NCI-H2081 (cell line): ENCODE measurements at places on chromosomes 4 and X.

GRCh38 chrX:95505721-95506120, 1178.9 kb upstream of the DIAPH2 start:
- DNase-seq = no peak

DNA sequence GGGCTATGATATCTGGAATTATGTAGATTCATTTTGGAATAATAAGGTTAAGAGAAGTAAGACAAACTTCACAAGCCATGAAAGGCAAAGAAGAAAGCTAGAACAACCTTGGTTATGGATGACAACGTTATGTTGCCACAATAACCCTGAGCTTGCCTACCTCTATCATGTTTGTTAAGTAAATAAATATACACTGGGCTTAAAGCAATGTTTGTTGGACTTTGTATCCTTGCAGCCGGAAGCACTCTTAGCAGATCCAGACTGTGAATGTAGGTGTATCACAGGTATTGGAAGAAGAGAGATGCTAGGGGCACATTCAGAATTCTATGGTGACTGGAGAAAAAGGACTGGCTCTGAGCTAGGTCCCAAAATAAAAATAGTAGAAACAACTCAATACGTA, 214.4 kb downstream of the HS3ST1 start:
- DNase-seq = no peak

DNA sequence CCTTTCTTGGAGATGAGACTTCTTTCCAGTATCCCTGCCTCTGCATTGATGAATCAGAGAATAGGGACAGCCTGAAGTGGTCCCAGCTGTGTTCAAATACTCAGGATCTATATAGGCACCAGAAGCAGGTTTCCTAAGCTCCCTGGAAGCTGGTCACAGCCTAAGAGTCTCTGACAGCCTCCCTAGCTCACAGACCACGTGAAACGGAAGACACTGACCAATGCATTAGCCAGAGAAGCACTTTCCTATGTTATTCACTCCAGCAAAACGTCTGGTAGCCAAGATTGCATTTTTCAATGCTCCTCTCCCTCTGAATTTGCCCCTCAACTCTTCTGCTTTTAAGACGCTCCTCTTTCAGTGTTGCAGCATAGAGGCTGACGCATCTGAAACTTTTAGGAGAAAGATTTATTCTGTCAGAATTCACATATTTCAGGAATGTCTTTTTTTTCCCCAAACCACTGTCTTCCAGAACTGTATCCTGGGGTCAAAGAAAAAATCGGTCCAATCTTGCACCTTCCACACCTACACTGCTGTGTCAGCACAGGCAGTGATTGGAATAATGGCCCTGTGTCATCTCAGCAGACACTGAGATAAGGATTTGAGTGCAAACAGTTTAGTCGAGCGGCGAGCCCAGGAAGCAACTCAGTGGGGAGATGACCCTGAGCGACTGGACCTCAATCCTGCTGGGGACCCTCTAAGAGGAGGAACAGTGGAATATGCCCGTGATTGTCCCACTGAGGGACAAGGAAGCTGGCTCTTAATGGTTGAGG, 109.4 kb downstream of the SMIM20 start:
- no peak for DNase-seq

- DNase-seq = no peak
Observed at GRCh38 chr4:51850294-51850693, 7.3 kb downstream of the DCUN1D4 start.

DNA sequence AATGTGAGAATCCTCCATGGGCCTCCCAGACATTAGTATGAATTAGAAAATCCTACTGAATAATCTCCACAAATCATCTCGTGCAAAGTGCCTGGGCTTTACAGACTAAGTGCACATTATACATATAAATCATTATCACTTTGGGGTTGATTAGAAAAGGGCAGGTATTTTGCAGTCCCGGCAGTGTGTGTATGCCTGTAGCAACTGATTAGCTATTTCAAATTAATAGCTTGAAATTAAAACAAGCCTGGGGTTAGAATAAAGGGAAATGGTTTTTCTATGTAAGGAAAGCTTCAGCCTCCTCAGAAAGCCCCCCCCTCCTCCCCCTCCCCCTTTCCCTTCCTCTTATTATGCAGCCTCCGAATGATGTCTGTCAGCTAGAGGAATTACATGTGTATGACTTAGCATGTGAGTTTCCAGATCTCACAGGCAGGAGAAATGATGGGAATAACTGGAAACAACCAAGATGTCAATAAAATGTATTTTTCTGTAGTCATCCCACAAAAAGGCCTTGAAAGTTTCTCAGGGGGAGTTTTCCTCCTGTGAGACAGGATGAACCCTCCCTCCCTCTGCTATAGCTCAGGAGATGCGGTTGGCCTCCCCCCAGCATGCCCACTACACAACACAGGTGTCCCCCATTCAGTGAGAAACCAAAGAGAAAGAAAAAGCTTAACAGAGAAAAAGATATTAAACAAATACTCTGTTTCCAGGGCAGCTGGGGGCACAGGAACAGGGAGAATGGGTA, 41.2 kb upstream of the RASGEF1B start:
- DNase-seq = no peak

DNA sequence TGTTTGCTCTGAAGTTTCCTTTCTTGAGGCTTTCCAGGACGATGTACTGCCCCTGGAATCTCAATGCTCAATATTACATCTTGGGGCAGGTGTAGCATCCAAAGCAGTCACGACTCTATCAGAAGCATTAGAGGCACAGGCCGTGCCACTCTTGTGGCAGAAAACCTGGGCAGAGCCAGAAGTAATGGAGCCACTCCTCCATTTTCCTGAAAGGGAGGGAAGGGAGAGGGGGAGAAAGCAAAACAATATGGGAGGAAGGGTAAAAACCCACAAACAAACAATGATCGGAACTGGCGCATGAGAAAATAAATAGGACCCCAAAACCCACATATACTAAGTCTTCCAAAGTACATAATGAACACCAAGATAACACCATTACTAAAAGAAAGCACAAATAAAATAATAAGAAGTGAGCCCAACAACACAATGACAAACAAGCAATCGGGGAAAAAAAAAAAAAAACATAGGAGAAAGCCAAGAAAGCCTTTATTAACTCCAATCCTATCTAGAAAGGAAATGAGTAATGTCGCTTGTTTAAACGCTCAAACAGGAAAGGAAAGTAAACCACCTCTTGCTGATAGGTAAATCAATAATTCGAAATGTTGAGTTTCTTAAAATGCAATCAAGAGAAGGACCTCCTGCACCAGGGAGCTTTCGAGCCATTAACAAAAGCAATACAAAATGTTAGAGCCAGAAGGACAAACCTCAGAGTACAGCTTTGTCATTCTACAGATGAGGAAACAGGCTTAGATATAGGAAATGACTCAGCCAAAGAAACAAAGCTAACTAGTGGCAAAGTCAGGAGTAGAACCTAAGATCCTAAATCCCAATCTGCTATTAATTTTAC, 117.4 kb downstream of the ATRX start:
- DNase-seq = no peak

- no peak for DNase-seq
Observed at GRCh38 chrX:38882894-38883626, 81.8 kb downstream of the MID1IP1 start.

GRCh38 chr4:3530051-3530450, 2.2 kb downstream of the LRPAP1 start:
- no peak for DNase-seq

GRCh38 chr4:180280076-180280475, 1963.1 kb upstream of the TENM3 start:
- DNase-seq = no peak

- DNase-seq = no peak
Observed at GRCh38 chr4:106548446-106549044, 180.0 kb upstream of the GIMD1 start.

DNA sequence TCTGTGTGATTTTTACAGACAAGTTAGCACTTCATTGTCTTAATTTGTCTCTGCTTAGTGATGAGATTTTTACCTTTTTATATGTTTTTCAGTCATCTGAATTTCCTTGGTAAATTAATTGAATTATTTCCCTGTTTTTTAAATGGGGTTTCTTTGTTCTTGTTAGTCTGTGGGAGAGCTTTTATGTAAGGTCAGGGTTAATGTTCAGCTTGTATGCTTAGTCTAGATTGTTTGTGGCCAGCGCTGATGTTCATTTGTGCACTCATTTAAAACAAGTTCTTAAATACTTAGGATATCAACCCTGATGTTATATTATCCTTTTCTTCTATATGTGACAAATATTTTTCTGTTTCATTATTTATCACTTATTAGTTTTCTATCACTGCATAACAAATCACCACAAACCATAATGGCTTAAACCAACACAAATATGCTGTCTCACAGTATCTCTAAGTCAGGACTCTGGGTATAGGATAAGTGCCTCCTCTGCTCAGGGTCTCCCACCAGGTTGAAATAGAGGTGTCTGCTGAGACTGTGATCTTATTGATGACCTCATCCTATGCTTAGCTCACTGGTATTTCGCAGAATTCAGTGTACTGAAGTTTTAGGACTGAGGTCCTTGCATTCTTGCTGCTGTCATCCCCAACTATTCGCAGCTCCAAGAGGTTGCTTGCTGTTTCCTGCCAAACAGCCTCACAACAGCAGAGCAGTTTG, 53.2 kb downstream of the ATP10D start:
- DNase-seq = no peak

- no peak for DNase-seq
Observed at GRCh38 chrX:3549411-3549911, 164.0 kb downstream of the PRKX start.

GRCh38 chrX:21373637-21374162, 518 bp upstream of the CNKSR2 start:
- peak; percentile 49 for DNase-seq

- no peak for DNase-seq
Observed at GRCh38 chrX:152079768-152080167, 58.6 kb downstream of the MAGEA10 start.

- DNase-seq = no peak
Observed at GRCh38 chrX:142804085-142804484, 221.6 kb upstream of the SPANXN4 start.

DNA sequence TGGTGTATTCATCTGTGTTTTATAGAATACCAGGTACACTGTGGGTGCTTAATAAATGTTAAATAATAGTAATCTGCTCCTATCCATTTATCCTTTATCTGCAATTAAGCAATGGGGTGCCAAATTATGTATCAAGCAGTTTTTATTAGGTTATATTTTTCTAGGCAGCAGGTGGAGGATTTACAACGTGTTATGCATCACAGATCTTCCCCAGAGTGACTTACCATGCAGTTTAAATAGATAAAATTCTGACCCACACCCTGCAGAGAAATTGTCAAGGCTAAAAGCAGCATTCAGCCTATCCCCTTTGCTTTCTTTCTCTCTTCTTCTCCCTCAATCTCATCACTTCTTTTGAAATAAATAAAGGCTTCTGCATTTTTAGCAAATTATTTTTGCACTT, 306.4 kb downstream of the CXXC4 start:
- DNase-seq = no peak

- no peak for DNase-seq
Observed at GRCh38 chr4:87644286-87644685, 5.8 kb upstream of the DMP1 start.

- no peak for DNase-seq
Observed at GRCh38 chr4:5756271-5756670, 45.3 kb downstream of the EVC start.

GRCh38 chrX:40878766-40879165, 143.4 kb upstream of the MED14 start:
- no peak for DNase-seq

DNA sequence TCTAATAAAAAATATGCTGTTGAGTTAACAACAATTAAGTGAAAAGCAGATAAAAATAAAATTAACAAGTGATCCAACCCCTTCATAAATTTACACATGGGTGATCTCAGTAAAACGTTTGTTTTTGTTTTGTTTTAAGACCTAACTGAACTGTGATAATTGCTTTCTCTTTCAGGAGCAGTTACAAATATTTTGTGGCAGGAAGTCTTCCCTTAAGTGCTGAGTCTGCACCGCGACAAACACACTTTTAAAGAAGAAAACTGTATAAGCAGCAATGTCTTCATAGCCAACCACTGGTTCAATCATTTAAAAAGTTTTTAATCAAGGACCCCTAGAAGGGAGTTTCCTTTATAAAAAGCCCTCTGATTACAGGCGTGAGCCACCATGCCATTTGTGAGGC, 53.7 kb upstream of the NFKB1 start:
- DNase-seq = no peak
